ENCODE measurements at places on chromosomes 7 and 10. TPM values are rescaled to one million over a fixed set of nuclear protein-coding genes. Genes with fewer than 3 reads are reported as not detected.

DNA sequence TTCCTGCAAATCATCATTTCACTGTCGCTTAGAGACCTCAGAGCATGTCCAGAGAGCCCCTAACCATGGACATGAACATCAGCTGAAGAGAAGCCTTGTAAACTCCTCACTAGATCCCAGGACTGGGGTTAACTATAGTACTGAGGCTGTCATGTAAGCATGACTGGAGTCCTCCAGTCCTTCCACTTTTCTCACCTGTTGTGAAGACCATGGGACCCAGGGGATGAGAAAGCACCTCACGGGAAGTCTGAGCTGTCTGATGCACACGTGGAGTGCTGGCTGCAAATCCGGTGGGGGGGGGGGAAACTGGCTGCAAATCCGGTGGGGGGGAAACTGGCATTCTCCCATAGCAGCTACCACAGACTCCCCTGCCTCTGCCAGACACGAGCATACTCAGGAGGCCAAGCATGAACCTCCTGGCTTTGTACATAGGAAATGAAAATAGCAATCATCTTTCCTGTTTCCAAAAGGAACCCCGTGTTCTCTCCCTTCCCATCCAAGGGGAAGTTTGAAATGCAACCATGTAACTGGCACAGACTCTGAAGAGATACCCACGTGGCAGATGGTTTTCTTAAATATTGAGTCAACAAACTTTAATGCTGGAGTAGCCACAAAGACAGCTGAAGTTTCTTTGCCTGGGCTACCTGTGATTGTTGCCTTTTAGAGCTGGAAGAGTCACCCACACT, 261.4 kb downstream of the ZMYND11 start:
- no peak for DNase-seq

- peak; percentile 38 for DNase-seq
These were observed 317.1 kb upstream of the KLF6 start for GRCh38 chr10:4101918-4102654.

- DNase-seq = no peak
These were observed 938.4 kb downstream of the SORCS1 start for GRCh38 chr10:106226142-106226541.

DNA sequence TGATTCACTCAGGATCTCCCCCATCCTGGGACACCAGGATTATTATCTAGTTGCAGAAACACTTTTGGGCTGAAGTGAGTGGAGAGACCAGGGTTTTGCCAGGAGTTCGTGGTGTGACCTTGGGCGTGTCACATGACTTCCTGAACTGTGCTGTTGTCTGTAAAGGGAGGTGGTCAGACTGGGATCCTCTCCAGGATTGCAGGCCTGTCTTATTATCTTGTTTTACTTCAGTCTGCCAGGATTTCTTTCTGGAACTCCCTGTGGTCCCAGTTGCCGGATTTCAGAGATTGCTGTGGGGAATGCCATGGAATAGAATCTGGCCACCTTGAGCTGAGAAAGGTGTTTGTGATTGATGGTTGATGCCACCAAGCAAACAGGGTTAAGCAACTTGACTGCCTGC, 35.8 kb downstream of the CRCP start:
- peak; percentile 79 for DNase-seq

Gene NCOA4
- total RNA-seq = 178 TPM

Gene CALML5
- not detected for total RNA-seq
